ENCODE measurements at places on chromosomes 13 and 19.

GRCh38 chr13:100433475-100433874 is 155.1 kb downstream of the GGACT start:
- no peak overlapping the region for H3K4me3 ChIP-seq
- H3K4me1 ChIP-seq, result no peaks in the 10 kb centered on the region
- no peak for DNase-seq
- H3K36me3 ChIP-seq, result no peaks in the 10 kb centered on the region
- H3K27me3 ChIP-seq, result no peaks in the 10 kb centered on the region
- no peak overlapping the region for H3K27ac ChIP-seq

DNA sequence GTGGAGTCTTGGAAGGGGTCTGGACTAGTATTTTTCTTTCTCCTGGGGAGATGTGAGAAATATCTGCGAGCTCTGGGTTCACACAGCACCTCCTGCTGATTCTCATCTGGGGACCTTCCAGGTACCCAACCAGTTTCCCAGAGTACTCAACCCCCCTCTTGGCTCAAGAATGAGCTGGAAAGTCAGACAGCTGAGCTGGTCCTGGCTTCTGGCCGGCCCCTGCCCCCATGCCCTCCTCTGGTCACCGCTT is 2.2 kb upstream of the PDE4A start:
- no peaks in the 10 kb centered on the region for H3K36me3 ChIP-seq
- peaks cover 64% of the 10 kb centered on the region for H3K4me1 ChIP-seq
- H3K27ac ChIP-seq, result no peak overlapping the region
- no peak for DNase-seq
- H3K27me3 ChIP-seq, result peaks cover 60% of the 10 kb centered on the region

DNA sequence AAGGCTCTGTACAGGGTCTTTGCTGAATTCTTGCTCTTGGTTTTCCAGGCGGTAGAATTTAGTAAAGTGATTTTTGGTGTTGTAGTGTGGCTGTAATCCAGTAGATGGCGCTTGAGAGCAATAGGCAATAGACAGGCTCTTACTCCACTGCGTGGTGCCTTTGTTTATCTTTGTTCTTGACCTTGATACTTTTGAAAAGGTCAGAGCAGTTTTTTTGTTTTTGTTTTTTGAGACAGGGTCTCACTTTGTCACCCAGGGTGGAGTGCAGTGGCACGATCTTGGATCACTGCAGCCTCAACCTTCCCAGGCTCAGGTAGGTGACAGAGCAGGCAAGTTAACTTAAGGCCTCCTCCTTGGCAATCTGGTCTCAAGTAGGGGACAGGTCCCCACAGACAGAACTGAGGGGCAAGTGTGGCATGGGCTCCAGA is 12.2 kb upstream of the LILRA5 start:
- no peaks in the 10 kb centered on the region for H3K36me3 ChIP-seq
- peaks cover 12% of the 10 kb centered on the region for H3K4me1 ChIP-seq
- H3K4me3 ChIP-seq, result no peak overlapping the region

- H3K4me1 ChIP-seq, result peaks cover 39% of the 10 kb centered on the region
- peaks cover 16% of the 10 kb centered on the region for H3K36me3 ChIP-seq
- H3K27ac ChIP-seq, result no peak overlapping the region
- DNase-seq, result peak; percentile 30
- no peaks in the 10 kb centered on the region for H3K27me3 ChIP-seq
Measured at GRCh38 chr19:17719730-17720400, 585 bp downstream of the MAP1S start.

- H3K27ac ChIP-seq, result no peak overlapping the region
- no peak for DNase-seq
- no peaks in the 10 kb centered on the region for H3K36me3 ChIP-seq
- no peak overlapping the region for H3K4me3 ChIP-seq
- no peaks in the 10 kb centered on the region for H3K27me3 ChIP-seq
Measured at GRCh38 chr13:24644036-24644435, 36.2 kb upstream of the ATP12A start.

- H3K27ac ChIP-seq, result no peak overlapping the region
- H3K27me3 ChIP-seq, result no peaks in the 10 kb centered on the region
- no peaks in the 10 kb centered on the region for H3K36me3 ChIP-seq
- no peak overlapping the region for H3K4me3 ChIP-seq
- no peaks in the 10 kb centered on the region for H3K4me1 ChIP-seq
Measured at GRCh38 chr13:39379118-39379517, 223.9 kb downstream of the LHFPL6 start.

GRCh38 chr19:3140667-3141038 is 4.8 kb downstream of the GNA15 start:
- no peak overlapping the region for H3K27ac ChIP-seq
- H3K36me3 ChIP-seq, result no peaks in the 10 kb centered on the region
- H3K27me3 ChIP-seq, result peaks cover 6% of the 10 kb centered on the region
- peaks cover 43% of the 10 kb centered on the region for H3K4me1 ChIP-seq
- H3K4me3 ChIP-seq, result no peak overlapping the region

- H3K27me3 ChIP-seq, result no peaks in the 10 kb centered on the region
- DNase-seq, result peak; percentile 82
- no peak overlapping the region for H3K4me3 ChIP-seq
- no peak overlapping the region for H3K27ac ChIP-seq
Measured at GRCh38 chr13:42969565-42970172, 22.4 kb downstream of the EPSTI1 start.

DNA sequence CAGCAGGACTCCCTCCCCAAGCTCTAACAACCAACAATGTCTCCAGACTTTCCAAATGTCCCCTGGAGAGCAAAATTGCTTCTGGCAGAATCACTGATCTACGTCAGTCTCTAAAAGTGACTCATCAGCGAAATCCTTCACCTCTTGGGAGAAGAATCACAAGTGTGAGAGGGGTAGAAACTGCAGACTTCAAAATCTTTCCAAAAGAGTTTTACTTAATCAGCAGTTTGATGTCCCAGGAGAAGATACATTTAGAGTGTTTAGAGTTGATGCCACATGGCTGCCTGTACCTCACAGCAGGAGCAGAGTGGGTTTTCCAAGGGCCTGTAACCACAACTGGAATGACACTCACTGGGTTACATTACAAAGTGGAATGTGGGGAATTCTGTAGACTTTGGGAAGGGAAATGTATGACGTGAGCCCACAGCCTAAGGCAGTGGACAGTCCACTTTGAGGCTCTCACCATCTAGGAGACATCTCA is 6.2 kb upstream of the CEACAM5 start:
- no peaks in the 10 kb centered on the region for H3K36me3 ChIP-seq
- no peak overlapping the region for H3K27ac ChIP-seq
- H3K27me3 ChIP-seq, result peaks cover 17% of the 10 kb centered on the region
- H3K4me1 ChIP-seq, result peaks cover 8% of the 10 kb centered on the region
- no peak for DNase-seq
- H3K4me3 ChIP-seq, result no peak overlapping the region

DNA sequence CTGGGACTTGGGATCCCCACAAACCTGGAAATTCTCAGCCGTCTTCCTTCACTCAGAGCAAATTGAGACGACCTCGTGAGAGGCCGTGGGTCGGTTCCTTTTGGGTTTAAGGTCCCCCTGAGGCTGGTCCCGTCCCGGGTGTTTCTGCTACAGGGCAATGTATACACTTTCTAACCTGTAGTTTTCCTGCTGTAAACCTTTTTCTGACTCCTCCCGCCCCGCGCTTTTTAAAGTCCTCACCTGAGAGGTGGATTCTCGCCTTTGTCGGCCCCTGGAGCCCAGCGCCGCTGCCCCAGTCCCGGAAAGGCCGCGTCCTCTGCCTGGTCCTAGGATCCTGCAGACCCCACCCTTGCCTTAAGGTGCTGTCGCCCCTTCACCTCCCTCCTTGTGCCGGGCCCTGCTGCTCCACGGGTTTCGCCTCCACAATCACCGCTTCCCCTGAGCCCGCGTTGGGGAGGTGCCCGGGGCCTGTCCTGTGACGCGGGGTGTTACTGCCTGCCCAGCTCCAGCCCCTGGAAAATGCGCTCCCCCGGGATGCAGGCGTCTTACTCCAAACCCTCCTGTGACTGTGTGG is 391 bp downstream of the ZNF761 start:
- H3K4me3 ChIP-seq, result peak overlapping the region; percentile 88
- DNase-seq, result peak; percentile 26
- H3K36me3 ChIP-seq, result peaks cover 28% of the 10 kb centered on the region

DNA sequence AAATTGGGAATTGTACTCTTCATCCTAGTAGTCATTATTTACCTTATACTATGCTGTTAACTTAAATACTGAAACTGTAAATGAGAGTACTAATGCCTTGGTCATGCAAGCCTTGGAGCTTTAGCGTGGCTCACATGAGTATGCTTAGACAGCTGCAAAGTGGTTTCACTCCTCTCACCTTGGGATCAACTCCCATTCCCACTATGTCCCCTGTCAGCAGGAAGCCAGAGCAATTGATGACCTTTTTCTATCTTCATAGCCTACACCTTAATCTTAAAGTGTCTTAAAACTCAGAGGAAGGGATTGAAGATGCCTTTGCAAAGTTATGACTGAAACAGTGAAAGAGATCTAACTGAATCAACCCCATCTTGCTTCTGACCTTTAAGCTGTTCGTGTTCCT is 33.2 kb upstream of the CEACAM8 start:
- H3K4me1 ChIP-seq, result no peaks in the 10 kb centered on the region
- H3K27ac ChIP-seq, result no peak overlapping the region
- no peaks in the 10 kb centered on the region for H3K36me3 ChIP-seq
- no peak overlapping the region for H3K4me3 ChIP-seq
- no peaks in the 10 kb centered on the region for H3K27me3 ChIP-seq
- no peak for DNase-seq

DNA sequence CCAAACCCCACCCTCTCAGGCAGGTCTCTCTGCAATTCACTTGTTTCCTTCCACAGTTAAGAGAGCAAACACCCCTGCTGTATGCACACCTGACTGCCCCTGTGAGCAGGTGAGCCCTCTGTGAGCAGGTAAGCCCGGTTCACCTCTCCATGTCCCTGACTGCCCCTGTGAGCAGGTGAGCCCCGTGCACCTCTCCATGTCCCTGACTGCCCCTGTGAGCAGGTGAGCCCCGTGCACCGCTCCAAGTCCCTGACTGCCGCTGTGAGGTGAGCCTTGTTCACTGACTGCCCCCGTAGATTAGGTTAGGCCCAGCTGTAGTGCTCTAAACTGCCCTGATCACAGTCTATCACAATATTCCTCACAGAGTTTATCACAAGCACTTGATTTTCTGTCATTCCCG is 29.2 kb downstream of the TMTC4 start:
- H3K27ac ChIP-seq, result no peak overlapping the region
- H3K4me3 ChIP-seq, result no peak overlapping the region
- H3K36me3 ChIP-seq, result peaks cover 12% of the 10 kb centered on the region
- no peak for DNase-seq
- H3K4me1 ChIP-seq, result no peaks in the 10 kb centered on the region

GRCh38 chr19:13396250-13397080 is 109.8 kb downstream of the CACNA1A start:
- no peak overlapping the region for H3K4me3 ChIP-seq
- H3K4me1 ChIP-seq, result peaks cover 2% of the 10 kb centered on the region
- H3K27ac ChIP-seq, result no peak overlapping the region
- no peak for DNase-seq
- H3K27me3 ChIP-seq, result peaks cover 23% of the 10 kb centered on the region

GRCh38 chr19:49860336-49861102 is 6.9 kb downstream of the PNKP start:
- no peak overlapping the region for H3K4me3 ChIP-seq
- no peaks in the 10 kb centered on the region for H3K27me3 ChIP-seq
- H3K27ac ChIP-seq, result no peak overlapping the region
- DNase-seq, result no peak
- H3K4me1 ChIP-seq, result peaks cover 11% of the 10 kb centered on the region

DNA sequence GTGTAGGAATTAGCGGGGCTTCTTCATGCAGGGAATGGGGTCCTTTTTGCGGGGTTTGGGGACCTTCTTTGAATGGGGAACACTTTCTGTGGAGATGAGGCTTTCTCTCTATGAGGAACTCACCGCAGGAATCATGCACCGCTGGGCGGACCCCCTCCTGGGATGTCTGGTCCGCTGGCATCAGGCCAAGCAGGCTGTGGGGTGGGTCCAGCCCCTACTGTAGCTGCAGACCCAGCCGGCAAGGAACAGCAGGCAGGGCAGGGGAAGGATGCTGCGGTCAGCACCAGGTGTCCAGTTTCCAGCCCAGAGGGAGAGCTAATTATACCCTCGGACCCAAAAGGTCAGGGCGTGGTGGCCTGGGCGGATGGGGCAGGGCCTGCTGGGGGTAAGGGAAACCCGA is 1.8 kb downstream of the MYBPC2 start:
- H3K4me3 ChIP-seq, result no peak overlapping the region
- no peak overlapping the region for H3K27ac ChIP-seq
- H3K4me1 ChIP-seq, result peaks cover 15% of the 10 kb centered on the region
- peaks cover 6% of the 10 kb centered on the region for H3K27me3 ChIP-seq

- no peaks in the 10 kb centered on the region for H3K4me1 ChIP-seq
- DNase-seq, result no peak
- H3K27ac ChIP-seq, result no peak overlapping the region
- no peaks in the 10 kb centered on the region for H3K27me3 ChIP-seq
Measured at GRCh38 chr13:43864921-43865320, 14.6 kb downstream of the CCDC122 start.
